Thoracic aorta (tissue), 2 donors: ENCODE measurements at places on chromosomes 4 and X. TPM values are rescaled to one million over a fixed set of nuclear protein-coding genes. Genes with fewer than 3 reads are reported as not detected.

Gene MAGIX
- 16.8 TPM for total RNA-seq

Gene UGT2A3
- not detected for total RNA-seq

Gene GPAT3
- total RNA-seq = 6.6 TPM

Gene TACR3
- not detected for total RNA-seq

Gene TIMP1
- 1,379 TPM for total RNA-seq

Gene PROM1
- total RNA-seq = 3.2 TPM

Gene PRIMPOL
- 23.6 TPM for total RNA-seq

Gene SEC24D
- total RNA-seq = 97.7 TPM

Gene PDCL2
- total RNA-seq = not detected

DNA sequence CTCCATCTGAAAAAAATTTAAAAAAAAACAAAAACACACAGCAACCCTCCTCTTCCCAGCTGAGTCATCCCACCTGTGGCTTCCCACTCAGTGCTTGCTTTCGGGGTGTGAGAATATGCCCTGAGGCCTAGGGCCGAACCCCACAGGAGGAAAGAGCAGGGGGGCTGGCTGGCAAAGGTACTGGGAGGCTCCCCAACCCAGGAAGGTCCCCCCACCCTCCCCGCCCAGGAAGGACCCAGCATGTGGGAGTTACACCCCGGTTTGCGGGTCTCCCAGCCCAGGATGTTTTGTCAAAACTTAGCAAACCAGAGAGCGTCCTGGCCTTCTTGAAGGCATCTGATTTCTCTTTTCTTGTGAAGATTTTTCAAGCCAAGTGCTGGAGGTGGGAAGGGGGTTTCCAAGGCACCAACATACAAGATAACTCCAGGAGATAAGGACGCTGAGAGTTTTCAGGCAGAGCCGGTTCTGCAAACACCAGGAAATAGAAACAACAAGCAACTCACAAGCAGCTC lies 25.7 kb upstream of the CSF2RA start:
- no peaks in the 10 kb centered on the region for H3K27me3 ChIP-seq
- H3K36me3 ChIP-seq = no peaks in the 10 kb centered on the region
- H3K27ac ChIP-seq = no peak overlapping the region
- H3K4me1 ChIP-seq = no peaks in the 10 kb centered on the region

DNA sequence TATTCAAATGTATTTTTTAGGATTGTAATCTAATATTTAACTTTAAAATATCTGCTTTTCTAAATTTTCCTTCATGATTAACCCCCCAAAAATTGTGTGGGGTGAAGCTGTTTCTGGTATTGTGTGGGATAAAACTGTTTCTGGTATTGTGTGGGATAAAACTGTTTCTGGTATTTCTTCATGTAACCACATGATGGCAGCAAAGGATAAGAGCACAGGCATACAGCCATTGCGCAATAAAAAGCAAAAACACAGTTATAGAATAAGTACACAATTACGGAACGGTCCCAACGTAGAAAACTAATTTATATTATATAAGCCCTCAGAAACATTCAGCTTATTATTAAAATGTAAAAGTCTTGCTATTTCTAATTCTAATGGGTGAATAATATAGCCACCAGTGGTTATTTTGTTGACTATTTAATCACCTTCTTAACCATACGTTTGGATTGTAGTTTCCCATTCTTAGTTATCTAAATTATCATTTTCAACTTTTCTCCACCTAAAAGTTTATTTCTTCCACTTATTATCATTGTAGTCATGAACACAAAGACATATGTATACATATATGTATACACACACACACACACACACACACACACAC lies 333.9 kb upstream of the FSTL5 start:
- peaks cover 5% of the 10 kb centered on the region for H3K27me3 ChIP-seq
- no peaks in the 10 kb centered on the region for H3K4me1 ChIP-seq
- no peak overlapping the region for H3K27ac ChIP-seq
- H3K36me3 ChIP-seq = no peaks in the 10 kb centered on the region
- no peak for DNase-seq

GRCh38 chr4:40299811-40300292 lies 35.3 kb upstream of the CHRNA9 start:
- no peak overlapping the region for H3K4me3 ChIP-seq
- H3K27ac ChIP-seq = no peak overlapping the region
- H3K4me1 ChIP-seq = no peaks in the 10 kb centered on the region

DNA sequence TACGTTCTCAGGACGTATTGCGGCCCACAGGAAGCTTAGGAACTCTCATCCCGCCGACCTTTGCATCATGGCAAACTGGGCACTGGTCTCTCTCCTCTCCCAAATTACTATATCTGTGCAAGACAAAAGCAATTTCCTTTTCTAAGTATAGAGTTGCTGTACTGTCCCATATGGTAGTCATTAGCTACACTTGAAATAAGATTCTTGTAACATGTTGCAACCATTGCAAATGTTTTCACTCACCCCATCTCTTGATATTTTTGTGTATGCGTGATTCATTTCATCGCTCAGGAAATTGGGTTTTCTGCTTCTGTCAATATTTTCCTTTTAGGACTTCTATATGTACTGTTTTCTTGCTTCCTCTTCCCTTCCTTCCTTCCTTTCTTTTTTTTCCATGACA lies 15.7 kb downstream of the ARMCX6 start:
- H3K27me3 ChIP-seq = no peaks in the 10 kb centered on the region
- no peak overlapping the region for H3K27ac ChIP-seq
- H3K4me1 ChIP-seq = no peaks in the 10 kb centered on the region
- no peak for DNase-seq
- no peaks in the 10 kb centered on the region for H3K36me3 ChIP-seq

- H3K27me3 ChIP-seq = no peaks in the 10 kb centered on the region
- no peaks in the 10 kb centered on the region for H3K36me3 ChIP-seq
- H3K4me1 ChIP-seq = no peaks in the 10 kb centered on the region
- H3K27ac ChIP-seq = no peak overlapping the region
Measured at GRCh38 chrX:139126493-139126892, 404.0 kb upstream of the F9 start.

DNA sequence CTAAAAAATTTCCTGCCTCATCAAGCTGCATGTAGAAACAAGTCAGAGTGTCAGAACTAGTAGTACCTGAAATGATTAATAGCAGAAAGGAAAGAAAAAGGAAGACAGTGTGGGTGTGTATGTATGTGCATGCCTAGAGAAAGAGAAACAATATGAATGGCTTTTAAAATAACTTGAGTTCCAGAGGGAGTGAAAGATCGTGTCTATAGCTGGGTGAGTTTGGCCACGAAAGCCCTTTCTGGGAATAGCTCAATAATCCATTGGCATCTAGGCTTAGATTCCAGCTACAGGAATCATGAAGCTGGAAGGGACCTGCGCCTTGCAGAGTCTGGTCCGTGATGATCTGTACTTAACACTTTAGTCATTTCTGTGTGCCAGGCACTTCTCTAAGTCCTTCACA lies 195.6 kb downstream of the RAPGEF2 start:
- H3K27me3 ChIP-seq = no peaks in the 10 kb centered on the region
- DNase-seq = no peak
- H3K36me3 ChIP-seq = no peaks in the 10 kb centered on the region
- H3K27ac ChIP-seq = no peak overlapping the region
- peaks cover 15% of the 10 kb centered on the region for H3K4me1 ChIP-seq

- no peak overlapping the region for H3K27ac ChIP-seq
- no peak for DNase-seq
- H3K27me3 ChIP-seq = no peaks in the 10 kb centered on the region
Measured at GRCh38 chrX:33831211-33831610, 300.9 kb downstream of the FAM47A start.

DNA sequence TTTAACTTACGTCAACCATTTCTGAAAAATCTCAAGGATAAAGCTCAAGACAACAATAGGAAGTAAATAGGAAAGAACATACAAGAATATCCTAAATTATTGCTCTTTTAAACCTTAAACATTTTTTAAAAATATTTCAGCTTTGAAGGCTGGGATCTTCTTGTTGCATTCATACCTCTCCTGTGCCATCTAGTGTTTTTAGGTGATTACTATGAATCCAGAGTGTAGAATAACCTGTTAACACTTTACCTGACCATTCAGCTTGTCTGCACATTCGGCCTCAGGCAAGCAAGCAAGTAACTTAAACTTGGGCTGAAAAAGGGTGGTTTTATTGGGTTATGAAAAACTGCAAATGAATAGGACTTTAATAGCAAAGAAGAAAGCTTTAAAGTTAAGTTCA lies 507.8 kb upstream of the INTU start:
- no peaks in the 10 kb centered on the region for H3K27me3 ChIP-seq
- no peaks in the 10 kb centered on the region for H3K36me3 ChIP-seq
- no peak overlapping the region for H3K27ac ChIP-seq
- H3K4me1 ChIP-seq = no peaks in the 10 kb centered on the region

GRCh38 chr4:5126231-5126630 lies 75.0 kb downstream of the STK32B start:
- no peaks in the 10 kb centered on the region for H3K36me3 ChIP-seq
- H3K4me1 ChIP-seq = no peaks in the 10 kb centered on the region
- no peaks in the 10 kb centered on the region for H3K27me3 ChIP-seq
- H3K27ac ChIP-seq = no peak overlapping the region
- no peak overlapping the region for H3K4me3 ChIP-seq

GRCh38 chr4:127782275-127783025 lies at the start of gene HSPA4L:
Gene HSPA4L, plus strand, starts transcription at chr4:127782322. Its CDS starts 229 bp downstream, at chr4:127782551.
- peak within 1 kb of the TSS; percentile 83 for H3K4me3 ChIP-seq
- no peaks in the 10 kb centered on the region for H3K4me1 ChIP-seq
- DNase-seq = no peak
- H3K27me3 ChIP-seq = no peaks in the 10 kb centered on the region

GRCh38 chr4:171031338-171031737 lies 781.9 kb upstream of the GALNTL6 start:
- H3K4me3 ChIP-seq = no peak overlapping the region
- H3K4me1 ChIP-seq = no peaks in the 10 kb centered on the region
- H3K27me3 ChIP-seq = no peaks in the 10 kb centered on the region
- no peaks in the 10 kb centered on the region for H3K36me3 ChIP-seq

DNA sequence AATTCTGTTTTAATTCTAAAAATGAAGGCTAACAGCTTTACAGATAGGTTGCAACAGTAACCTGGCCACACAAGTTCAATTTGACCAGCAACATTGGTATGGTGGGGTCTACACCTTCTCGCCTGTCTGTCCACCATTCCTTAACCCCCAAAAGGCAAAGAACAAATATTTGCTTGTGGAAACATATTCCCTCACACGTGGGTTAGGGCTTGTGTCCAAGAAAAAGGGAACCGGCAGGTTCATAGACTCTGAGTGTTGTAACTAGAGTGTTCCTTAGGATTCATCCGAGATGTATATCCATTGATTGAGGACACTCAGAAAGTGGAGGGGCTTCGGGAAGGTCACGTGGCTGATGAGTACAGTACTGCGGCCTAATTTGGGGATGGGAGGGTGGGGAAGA lies 54.1 kb downstream of the C4orf51 start:
- DNase-seq = no peak
- no peaks in the 10 kb centered on the region for H3K36me3 ChIP-seq
- peaks cover 26% of the 10 kb centered on the region for H3K4me1 ChIP-seq
- peak overlapping the region; percentile 89 for H3K4me3 ChIP-seq

- no peaks in the 10 kb centered on the region for H3K4me1 ChIP-seq
- DNase-seq = no peak
- H3K4me3 ChIP-seq = no peak overlapping the region
Measured at GRCh38 chr4:186557061-186557460, 1.7 kb upstream of the MTNR1A start.

DNA sequence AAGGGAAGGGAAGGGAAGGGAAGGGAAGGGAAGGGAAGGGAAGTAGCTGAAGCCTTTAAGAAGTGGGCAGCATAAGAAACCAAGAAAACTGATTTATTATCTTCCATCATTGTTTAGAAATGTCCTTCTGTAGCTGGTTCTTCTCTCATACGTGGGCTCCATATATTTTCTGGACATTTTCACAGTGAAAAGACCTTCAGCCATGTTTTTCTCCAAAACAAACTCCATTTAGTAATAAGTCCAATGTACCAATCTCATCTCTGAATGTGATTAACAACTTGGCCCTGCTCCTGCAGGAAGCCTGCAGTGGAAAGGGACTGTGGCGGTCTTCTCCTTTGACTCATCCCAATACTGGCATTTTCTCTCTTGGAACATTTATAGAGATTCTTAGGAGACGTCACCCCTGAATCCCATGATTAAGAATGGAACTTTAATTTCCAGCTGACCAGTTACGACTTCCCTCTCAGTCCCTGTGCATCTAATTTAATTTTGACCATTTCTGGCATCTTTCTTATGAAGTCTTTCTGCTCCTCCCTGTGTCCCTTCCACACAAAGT lies 96.6 kb upstream of the GUCY1A1 start:
- DNase-seq = no peak
- no peak overlapping the region for H3K4me3 ChIP-seq
- no peaks in the 10 kb centered on the region for H3K4me1 ChIP-seq
- no peaks in the 10 kb centered on the region for H3K36me3 ChIP-seq
- no peak overlapping the region for H3K27ac ChIP-seq
- H3K27me3 ChIP-seq = no peaks in the 10 kb centered on the region

- H3K4me1 ChIP-seq = no peaks in the 10 kb centered on the region
- peak; percentile 28 for DNase-seq
- no peaks in the 10 kb centered on the region for H3K36me3 ChIP-seq
Measured at GRCh38 chr4:83267121-83267829, 17.3 kb downstream of the COQ2 start.

DNA sequence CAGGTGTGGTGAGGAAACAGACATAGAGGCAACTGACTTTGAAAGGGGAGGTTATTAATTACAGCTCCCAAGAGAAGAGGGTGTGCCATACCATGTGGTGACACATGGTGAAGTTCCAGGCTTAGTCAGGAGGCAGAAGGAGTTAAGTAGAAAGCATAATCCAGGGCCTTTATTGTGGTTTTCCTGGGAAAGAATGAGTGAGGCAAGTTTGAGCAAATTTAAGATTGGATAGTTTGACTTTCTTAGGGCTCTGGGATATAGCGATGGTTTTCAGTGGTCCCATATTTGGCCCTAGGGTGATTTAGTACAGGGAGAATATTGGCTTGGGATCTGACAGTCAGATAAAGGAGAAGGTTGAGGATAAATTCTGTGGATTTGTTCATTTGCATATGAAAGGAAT lies 495.9 kb upstream of the FSTL5 start:
- H3K36me3 ChIP-seq = no peaks in the 10 kb centered on the region
- H3K4me1 ChIP-seq = no peaks in the 10 kb centered on the region
- no peak for DNase-seq
- no peak overlapping the region for H3K4me3 ChIP-seq

DNA sequence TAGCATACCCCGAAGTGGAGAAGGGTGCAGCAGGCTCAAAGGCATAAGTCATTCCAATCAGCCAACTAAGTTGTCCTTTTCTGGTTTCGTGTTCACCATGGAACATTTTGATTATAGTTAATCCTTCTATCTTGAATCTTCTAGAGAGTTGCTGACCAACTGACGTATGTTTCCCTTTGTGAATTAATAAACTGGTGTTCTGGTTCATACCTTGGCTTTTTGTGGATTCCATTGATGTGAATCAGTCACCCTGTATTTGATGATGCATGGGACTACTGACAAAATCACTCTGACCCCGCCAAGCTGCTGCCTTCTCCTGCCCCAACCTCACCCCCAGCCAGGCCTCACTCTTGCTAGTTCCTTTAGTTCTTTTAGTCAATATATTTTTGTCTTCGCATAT lies 32.7 kb downstream of the F9 start:
- H3K4me1 ChIP-seq = no peaks in the 10 kb centered on the region
- H3K36me3 ChIP-seq = no peaks in the 10 kb centered on the region
- DNase-seq = no peak
- no peak overlapping the region for H3K4me3 ChIP-seq
